Suppressor macrophage (primary cell): ENCODE measurements at places on chromosomes 6 and 20.

DNA sequence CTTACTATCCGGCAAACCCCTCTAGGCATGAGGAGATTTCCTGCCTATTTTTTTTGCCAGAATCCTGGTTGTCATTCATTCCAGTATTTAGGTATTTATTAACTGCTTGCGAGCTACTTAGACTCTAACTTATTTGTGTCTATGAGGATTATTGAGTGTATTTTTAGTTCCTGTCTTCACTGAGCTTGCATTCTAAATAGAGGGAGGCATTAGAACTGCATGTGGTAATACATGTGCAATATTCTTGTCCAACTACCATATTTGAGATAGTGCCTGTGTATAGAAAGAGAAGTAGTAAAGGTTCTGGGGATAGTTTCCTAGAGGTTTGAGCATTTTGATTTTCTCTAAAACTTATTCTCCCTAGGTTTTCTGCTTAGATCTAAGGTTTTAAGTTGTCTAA is 308.9 kb downstream of the EYA4 start:
- DNase-seq = no peak

GRCh38 chr20:53903652-53903987 is 166.8 kb downstream of the BCAS1 start:
- DNase-seq = peak; percentile 60

DNA sequence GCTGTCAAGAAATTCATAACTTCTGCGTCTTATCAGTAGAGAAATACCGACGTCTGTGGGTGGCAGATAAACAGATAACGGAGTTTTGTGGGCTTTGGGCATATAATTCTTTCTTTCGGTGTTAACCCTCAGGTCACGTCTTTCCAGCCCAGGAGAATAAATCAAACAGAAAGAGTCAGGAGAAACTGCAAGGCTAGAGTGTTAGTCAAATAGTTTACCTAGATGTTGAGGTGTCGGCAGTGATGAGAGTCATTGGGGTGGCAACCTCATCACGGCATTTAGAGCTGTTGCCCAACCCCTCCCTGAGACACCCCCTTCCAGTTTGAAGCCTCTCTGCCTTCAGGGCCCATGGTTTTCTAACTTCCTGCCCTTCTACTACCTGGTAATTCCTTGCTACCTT is 49.5 kb downstream of the ADTRP start:
- no peak for DNase-seq

- no peak for DNase-seq
Measured at GRCh38 chr20:62882426-62882825, 20.8 kb upstream of the TCFL5 start.

DNA sequence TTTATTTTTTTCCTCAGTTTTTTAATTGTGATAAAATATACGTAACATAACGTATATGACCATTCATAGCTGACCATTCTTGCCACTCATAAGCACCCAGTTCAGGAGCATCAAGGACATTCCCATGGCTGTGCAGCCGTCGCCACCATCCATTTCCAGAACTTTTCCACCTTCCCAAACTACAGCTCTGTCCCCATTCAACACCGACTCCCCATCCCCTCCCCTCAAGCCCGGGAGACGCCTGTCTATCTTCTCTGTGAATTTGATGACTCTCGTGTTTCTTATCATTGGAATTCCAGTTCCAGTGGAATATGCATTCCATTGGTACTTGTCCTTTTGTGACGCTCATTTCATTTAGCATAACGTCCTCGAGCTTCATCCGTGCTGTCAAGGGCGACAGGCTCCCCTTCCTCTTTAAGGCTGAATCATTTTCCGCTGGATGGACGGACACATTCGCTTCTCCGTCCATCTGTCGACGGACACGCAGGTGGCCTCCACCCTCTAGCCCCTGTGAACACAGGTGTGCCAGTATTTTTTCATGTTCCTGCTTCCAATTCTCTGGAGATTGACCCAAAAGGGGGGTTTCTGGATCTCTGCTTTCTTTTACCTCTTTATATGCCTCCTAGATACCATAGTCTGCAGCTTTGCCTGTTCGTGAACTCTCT is 88.1 kb downstream of the YTHDF1 start:
- no peak for DNase-seq

GRCh38 chr6:35049156-35049735 is 91.9 kb downstream of the TCP11 start:
- no peak for DNase-seq

DNA sequence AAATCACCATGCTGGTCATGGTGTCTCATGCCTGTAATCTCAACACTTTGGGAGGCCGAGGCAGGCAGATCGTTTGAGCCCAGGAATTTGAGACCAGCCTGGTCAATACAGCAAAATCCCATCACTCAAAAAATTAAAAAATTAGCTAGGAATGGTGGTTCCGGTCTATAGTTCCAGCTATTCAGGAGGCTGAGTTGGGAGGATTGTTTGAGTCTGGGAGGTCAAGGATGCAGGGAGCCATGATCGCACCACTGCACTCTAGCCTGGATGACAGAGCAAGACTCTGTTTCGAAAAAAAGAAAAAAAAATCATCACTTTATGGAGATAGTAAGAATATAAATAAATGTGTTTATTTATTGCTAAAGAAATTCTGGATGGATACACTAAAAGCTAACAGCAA is 124.1 kb downstream of the RNGTT start:
- no peak for DNase-seq

- no peak for DNase-seq
Measured at GRCh38 chr6:53926505-53926904, 131.7 kb downstream of the LRRC1 start.

- DNase-seq = peak; percentile 17
Measured at GRCh38 chr20:25672659-25673235, 23.9 kb downstream of the ZNF337 start.

DNA sequence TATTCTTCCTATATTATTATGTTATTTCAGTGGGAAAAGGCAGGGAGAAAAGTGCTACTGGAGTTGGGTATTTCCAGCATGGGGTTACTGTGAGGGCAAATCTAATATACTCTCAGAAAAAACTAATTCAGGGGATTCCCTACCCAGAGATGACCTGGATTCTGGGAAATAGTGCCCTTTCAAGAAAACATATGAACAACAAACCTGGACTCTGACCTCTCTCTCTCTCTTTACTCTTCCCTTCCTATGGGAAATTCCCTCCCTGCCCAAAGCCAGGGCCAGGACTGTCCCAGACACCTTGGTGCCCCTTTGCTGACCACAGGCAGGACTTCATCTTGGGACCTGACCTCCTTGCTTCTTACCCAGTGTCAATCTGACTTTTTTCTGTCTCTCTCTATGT is 1.6 kb upstream of the UBD start:
- DNase-seq = no peak

DNA sequence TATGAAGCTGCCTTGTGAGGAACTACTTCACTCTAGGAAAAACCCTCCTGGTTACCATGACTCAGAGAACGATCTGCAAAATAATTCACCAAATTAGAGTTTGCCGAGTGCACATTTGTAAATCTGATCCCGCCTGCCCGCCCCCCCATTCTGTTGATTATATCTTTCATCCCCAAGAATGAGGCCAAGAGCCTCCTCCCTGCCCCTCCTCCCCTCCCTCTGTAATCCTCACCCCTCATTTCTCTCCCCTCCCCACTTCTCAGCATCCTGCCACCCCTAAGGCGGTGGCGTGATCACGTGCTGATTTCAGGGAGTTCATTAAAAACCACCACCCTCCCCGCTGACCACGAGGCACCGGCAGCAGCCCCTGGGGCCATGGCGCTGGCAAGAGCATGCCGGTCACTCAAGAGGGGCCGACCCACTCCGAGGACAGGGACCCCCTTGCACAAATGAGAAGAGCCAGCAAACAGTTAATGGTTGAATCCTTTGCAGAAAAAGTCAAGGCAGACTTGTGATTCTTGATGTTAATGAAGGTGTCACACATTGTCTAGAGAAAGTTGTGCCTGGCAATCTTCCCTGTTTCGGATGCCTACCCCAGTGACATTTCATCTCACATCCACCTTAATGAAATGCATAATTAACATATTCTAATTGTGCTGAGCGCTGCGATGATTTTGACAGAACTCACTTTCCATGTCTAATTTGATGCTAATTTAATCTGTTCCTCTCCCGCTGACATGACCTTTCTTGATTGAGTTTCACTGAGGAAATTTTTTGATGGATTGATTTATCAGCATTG is 247.9 kb downstream of the ZNF217 start:
- no peak for DNase-seq

- DNase-seq = no peak
Measured at GRCh38 chr6:92763274-92763584, 656.1 kb downstream of the EPHA7 start.

- DNase-seq = no peak
Measured at GRCh38 chr20:57212534-57213276, 53.7 kb downstream of the BMP7 start.

DNA sequence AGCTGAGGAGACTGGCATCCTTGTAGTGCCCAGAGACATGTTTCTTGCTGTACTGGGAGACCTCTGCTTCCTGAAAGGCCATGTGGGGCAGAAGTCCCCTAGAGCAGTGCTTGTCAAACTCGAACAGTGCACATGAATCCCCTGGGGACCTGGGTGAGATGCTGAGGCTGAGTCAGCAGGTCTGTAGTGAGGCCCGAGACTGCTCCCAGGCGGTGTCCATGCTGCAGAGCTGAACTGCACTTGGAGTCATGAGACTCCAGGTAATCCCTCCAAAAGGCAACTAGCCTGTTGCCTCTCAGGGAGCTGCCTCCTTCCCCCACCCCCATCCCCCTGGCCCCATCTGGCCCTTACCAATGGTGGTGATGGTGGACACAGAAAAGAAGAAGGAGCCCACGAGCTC is 3.7 kb downstream of the KCNK17 start:
- DNase-seq = no peak

DNA sequence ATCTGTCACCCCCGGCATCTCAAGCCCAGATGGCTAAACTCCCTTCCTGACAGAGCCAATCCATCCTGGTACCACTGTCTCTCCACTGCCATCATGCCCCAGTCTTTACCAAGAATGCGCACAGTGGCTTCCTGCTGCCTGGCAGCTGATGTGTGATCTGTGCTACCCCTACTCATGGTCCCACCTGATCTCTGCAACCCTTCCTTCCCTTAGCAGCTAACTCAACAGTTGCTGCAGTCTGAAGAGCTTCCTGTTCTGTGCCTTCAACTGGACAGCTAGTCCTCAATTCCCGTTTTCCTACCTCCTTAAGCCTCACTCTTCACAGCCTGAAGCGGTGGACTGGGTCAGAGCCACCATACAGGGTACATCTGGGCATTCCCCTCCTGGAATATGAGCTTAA is 7.6 kb upstream of the FAM83C start:
- peak; percentile 28 for DNase-seq

DNA sequence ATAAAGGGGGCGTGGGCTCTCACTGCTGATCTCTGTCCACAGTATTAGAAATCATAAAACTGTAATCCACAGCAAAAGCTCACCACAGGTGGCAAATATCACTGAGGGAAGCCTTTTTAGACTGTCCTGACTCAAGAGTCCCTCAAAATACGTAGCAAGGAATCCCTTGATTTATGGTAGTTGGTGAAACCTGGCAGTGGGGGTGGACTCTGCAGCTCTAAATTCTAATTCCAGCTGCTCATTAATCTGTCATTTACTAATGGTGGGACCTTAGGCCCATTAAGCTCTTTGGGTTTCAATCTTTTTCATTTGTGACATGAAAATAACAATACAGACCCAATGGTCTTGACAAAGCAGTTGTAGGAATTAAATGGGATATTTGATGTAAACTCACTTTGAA is 32.3 kb downstream of the GMDS start:
- DNase-seq = no peak

DNA sequence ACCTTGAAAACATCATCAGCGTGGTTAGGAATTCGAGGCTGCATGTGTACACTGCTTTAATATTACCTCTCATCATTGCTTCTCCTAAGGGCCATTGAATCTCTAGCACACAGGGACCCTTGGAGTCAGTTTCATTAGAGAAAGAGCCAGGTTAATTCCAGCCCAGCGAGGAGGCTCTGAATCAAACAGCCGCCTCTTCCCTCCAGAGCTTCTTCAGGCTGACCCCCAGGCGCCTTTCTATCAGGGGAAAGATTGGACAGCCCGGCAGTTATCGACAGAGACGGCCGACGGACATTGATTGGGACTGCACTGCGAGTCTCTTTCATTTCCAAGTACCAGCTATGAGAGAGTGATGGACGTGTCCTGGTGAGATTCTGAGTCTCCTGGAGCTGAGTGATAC is 159.2 kb downstream of the ANKRD60 start:
- no peak for DNase-seq

DNA sequence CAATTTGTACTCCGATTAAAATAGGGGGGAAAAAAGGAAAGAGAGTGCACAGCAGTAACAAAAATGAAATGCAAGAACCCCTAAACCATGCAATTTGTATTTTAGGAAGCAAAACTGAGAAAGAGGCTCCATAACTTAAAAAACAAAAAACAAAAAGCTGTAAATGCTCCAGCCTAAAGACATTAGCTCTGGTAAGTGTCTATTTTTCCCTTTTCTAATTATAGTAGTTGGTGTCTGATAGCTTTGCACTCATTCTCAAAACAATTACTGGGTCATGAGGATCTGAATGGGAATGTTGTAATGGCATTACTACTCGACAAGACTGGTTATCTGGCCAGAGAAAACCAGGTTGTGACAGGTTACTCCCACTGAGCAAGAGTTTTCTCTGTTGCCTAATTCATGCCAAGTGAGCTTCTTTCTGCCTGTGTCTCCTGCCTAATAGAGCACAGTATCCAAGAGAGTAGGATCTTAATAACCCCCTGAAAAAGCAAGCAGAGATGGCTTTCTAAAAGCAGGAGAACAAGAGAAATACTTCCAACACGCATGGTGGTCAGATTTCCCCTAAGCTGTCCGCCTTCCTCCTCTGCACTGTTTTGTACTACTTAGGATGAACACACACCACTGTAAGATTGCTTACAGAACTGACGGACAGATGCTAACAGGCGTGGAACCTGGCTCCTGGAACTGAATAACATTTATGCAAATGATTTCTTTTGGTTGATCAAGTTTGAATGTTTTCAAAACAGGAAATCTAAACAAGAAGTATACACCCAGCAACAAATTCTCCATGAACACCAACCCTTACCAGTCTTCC is 86.4 kb downstream of the FKBP5 start:
- DNase-seq = peak; percentile 38

GRCh38 chr20:1876975-1877608 is 18.1 kb upstream of the SIRPA start:
- DNase-seq = no peak

DNA sequence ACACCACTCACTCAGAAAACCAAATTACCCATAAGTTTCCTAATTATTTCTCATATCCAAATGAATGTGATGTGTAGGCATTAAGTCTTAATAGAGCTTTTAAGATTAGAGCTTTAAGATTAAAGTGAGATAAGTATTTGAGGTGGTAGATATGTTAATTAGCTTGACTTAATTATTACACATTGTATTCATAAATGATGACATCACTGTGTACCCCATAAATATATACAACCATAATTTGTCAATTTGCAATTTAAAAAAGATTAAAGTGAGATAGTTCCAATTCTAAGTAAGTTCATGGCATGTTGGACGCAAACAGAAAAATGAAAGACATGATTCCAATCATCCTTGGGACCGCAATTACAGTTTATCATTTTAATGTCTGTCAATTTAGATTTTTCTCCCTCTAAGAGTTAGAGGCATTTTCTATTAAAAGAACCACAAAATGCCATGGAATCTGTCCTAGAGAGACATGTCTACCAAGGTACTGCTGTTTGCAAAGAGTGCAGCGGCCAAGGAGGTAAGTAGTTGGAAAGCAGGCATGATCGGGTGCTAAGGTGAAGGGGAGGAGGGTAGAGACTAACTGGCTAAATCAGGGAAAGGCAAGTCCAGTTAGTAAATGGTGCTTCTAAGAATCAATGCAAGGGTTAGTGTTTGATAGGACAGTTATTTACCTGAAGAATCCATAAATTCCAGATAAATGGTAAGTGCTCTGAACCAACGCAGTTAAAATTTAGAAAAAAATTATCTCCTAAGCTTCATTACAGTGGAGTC is 65.7 kb downstream of the CHD6 start:
- no peak for DNase-seq
